Esophagus mucosa (tissue), 1 donor: ENCODE measurements at places on chromosomes 5 and 9. TPM values are rescaled to one million over a fixed set of nuclear protein-coding genes. Genes with fewer than 3 reads are reported as not detected.

DNA sequence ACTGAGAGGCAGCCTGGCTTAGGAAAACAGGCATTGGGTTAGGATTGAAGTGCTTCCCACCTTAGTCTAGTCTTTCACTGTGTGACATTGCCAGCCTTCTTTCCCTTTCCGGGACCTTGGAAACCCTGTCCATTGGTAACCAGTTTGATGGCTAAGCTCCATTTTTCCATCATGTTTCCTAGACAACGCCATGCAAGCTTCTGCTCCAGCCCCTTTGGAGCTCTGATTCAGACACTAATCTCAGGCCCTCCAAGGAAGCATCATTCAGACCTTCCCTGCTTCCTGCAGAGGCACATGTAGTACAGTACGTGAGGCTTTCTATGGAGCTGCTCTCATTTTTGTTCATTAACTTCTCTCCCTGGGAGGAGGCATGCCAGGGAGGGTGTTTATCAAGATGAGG is 68.5 kb downstream of the GRIA1 start:
- ATAC-seq: no peak

CDH9 gene
- total RNA-seq: not detected

DNA sequence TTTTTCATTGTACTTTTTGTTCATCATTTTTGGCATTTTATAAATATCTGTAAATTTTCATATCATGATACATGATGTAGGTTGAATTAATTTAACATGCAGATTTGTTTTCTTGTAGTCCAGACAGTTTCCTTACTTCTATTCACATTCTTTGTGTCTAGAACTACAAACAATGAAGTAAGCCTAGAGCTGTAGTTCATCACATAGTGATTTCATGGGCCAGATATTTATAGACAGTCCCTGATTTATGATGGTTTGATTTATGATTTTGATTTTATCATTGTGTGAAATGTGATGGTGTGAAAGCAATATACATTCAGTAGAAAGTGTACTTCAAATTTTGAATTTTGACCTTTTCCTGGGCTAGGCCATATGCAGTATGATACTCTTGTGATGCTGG is 139.0 kb downstream of the ARHGEF28 start:
- no peak for ATAC-seq

KCTD16 gene
- not detected for total RNA-seq

DNA sequence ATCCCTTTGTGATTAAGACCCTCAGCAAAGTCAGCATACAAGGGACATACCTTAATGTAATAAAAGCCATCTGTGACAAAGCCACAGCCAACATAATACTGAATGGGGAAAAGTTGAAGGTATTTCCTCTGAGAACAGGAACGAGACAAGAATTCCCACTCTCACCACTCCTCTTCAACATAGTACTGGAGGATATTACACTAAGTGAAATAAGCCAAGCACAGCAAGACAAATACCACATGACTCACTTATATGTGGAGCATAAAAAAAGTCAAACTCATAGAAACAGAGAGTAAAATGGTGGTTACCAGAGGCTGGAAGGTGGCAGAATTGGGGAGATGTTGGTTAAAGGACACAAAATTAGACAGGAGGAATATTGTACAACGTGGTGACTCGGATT is 118.1 kb upstream of the NFIL3 start:
- no peak for ATAC-seq

- ATAC-seq: no peak
These were observed 15.1 kb upstream of the ACSL6 start for GRCh38 chr5:132026516-132027008.

SCGB3A2 gene
- total RNA-seq: not detected

DNA sequence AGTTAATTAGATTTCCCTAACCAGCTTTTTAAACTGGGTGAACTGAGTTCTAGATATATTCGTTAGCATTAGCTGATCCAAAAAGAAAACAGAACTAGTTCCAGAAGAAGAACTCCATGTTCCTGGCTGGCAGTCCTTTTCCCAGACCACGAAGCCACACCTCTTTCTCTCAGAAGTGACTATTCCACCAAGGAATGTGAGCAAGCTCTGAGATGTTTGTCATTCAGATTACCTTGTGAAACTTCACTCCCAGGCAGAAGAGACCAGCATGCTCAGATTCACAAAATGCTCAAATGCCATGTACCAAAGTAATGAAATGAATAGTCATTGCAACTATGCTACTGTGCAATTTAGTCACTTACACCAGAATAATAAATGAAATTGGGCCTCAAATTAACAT is 4.4 kb upstream of the SSBP2 start:
- ATAC-seq: peak; percentile 11
